CD4-positive, alpha-beta memory T cell (primary cell): ENCODE measurements at places on chromosomes 13 and 19.

GRCh38 chr13:106919638-106920037, 351.7 kb upstream of the ARGLU1 start:
- no peak for DNase-seq

- DNase-seq = no peak
Measured at GRCh38 chr13:77040835-77041234, 13.9 kb upstream of the FBXL3 start.

DNA sequence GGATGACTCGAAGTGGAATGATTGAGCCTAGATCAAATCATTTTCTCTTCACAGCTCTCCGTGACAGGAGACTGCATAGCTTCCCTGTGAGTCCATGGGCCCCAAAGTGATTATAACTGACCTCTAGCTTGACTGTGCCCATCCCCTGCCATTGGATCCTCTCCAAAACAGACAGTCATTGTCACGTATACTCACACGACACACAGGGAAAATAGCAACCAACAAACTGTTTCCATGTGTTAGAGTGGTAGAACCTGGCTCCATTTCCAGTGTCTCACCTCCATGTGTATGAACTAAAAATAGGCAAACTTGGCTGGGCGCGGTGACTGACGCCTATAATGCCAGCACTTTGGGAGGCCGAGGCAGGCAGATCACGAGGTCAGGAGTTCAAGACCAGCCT, 48.8 kb upstream of the NPAS1 start:
- no peak for DNase-seq

GRCh38 chr19:29753934-29754305, 38.9 kb upstream of the C19orf12 start:
- DNase-seq = no peak

DNA sequence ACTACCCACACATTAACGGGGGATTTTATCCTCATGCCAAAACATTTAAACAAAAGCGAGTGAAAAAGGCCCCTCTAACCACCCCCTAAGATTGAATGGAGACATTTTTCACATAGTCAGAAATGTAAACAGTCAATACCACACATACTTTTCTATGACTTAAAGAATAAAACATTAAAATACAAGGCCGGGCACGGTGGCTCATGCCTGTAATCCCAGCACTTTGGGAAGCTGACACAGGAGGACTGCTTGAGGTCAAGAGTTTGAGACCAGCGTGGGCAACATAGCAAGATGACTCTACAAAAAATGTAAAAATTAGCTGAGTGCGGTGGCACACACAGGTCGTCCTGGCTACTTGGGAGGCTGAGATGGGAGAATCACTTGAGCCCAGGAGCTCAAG, 47.3 kb downstream of the MPHOSPH8 start:
- DNase-seq = no peak

DNA sequence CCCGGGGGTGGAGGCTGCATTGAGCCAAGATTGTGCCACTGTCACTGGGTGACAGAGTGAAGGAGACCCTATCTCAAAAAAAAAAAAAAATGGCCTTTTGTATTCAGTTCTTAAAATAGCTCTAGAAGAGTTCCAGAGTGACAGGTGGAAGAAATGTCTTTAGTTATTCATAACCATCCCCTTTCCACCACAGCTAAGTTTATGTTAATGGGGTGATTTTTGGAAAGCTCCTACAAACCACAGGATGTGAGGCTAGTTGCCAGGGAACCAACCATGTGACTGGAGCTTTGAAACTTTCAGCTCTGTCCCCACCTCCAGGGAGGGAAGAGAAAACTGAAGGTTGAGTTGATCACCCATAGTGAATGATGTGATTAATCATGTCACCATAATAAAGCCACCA, 6.9 kb downstream of the ZNF490 start:
- peak; percentile 76 for DNase-seq

DNA sequence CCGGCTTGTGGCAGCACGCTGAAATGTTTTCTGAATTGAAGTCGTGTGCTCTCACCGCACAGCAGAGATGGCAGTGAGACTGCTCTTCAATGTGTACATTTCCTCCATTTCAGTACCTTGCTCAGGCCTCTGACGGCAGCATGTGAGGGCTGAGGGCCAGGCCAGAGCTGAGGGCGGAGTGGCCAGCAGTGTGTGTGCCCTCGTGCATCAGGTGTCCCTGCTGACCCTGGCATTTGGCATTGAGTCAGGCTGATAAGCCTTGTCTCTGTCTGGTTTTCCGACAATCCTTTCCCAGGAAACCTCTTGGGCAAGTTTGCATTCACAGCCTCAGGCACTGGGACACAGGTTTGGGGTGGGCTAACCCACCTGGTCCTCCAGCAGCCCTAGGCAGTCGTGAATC, 62.3 kb downstream of the EFNB2 start:
- DNase-seq = no peak

- DNase-seq = no peak
Measured at GRCh38 chr19:11499890-11500420, 5.7 kb downstream of the ZNF653 start.

DNA sequence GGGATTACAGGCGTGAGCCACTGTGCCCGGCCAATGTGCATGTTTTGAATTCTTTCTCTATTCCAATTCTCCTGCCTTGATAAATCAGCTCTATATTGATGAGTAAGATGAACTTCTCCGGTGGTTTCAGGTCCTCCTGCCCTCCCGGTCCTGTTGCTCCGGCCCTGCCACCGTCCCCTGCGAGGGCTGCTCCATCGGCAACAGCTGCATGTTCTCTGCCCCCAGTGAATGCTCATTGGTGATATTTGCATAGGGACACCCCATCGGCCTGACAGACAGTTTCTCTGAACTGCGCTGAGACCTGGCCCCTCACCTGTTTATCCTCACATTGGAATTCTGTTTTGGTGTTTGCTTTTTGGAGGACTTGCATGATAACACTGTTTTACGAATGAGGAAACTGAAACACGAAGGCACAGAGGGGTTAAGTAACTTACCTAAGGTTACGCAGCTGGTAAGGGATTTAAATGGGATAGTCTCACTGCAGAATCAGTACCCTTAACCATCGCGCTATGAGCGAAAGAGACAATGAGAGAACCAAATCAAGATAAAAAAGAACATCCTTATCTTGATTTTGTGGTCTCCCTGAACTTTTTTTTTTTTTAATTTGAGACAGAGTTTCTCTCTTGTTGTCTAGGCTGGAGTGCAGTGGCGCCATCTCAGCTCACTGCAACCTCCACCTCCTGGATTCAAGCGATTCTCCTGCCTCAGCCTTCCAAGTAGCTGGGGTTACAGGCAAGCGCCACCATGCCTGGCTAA, 32.2 kb downstream of the ZNF557 start:
- peak; percentile 51 for DNase-seq

- DNase-seq = no peak
Measured at GRCh38 chr19:42271861-42272534, 2.9 kb downstream of the CIC start.

- no peak for DNase-seq
Measured at GRCh38 chr13:109415057-109415456, 371.3 kb downstream of the IRS2 start.

- DNase-seq = no peak
Measured at GRCh38 chr19:35119091-35119490, 3.5 kb downstream of the FXYD3 start.

DNA sequence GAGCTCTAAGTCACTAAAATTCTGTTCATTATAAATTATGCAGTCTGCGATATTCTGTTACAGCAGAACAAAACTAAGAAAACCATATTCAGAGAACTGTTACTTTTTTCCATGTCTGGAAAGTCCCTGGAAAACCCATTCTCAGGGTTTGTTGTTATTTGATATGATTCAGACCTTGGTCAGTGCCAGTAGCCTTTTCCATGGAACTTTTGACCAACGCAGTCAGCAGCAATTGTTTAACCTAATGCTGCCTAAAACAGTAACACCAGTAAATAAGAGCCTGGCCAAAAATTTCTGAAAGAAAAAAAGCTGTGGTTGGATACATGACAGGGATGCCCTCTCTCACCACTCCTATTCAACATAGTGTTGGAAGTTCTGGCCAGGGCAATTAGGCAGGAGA, 402.7 kb downstream of the TBC1D4 start:
- no peak for DNase-seq

GRCh38 chr13:62337109-62337880, 921.6 kb upstream of the PCDH20 start:
- no peak for DNase-seq

DNA sequence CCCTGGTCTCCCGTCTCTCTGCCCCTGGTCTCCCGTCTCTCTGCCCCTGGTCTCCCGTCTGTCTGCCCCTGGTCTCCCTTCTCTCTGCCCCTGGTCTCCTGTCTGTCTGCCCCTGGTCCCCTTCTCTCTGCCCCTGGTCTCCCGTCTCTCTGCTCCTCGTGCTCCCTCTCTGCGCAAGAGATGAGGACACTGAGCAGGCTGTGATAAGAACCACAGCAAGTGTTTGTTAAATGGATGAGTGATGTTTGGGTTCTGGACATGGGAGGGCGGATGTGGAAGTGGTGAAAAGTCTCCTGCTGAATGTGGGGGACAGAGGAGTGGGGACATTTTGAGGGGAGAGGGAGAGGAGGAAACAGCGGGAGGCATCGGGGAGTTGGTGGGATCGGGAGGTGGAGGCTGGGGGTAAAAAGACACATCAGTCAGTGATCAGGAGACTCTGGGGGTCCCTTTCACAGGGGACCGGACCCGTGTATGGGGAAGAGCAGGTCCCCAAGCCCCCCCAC, 8.0 kb downstream of the NPAS1 start:
- DNase-seq = no peak

- DNase-seq = no peak
Measured at GRCh38 chr13:24443366-24443765, 69.2 kb downstream of the PARP4 start.

GRCh38 chr13:64164435-64164834, 2748.8 kb upstream of the PCDH20 start:
- no peak for DNase-seq

DNA sequence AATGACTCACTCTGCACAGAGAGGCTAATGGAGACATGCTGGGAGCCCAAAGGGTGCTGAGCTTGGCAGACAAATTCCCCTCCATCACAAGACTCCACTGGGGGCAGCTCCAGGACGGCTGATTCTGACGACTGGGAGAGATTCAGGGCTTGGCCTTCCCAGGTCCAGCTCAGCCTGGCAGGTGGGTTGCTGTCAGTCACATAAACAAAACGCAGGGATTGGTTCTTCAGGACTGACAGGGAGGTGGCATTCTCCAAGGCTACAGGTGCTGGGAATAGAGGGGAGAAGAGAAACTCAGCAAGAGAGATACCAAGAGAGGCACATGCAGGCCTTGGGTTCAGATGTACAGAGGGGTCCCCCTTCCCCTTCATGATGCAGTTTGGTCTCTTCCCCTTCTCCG, 10.7 kb upstream of the ZNF175 start:
- no peak for DNase-seq

DNA sequence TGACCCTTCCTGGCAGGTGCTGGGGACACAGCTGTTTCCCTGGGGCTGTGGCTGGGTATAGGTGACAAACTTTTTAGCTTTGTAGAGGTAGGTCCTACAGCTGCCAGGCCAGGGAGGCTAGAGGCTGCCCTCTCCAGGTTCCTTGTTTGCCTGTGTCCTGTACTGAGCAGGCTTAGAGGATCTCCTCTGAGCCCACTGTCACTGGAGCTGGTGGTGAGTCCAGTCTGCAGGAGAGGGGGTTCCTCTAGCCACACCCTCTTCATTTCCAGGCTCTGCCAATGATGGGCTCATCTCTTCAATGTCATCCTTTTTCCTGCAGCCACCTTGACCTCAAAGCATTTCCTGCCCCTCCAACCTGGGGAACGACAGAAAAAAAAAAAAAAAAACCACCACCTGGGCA, 12.6 kb upstream of the RAB11B start:
- DNase-seq = no peak

GRCh38 chr13:80239571-80240255, 101.2 kb downstream of the SPRY2 start:
- DNase-seq = no peak

GRCh38 chr19:38024992-38025908, 118.2 kb downstream of the SIPA1L3 start:
- no peak for DNase-seq

- no peak for DNase-seq
Measured at GRCh38 chr19:55175117-55175867, 4.8 kb downstream of the SYT5 start.

- no peak for DNase-seq
Measured at GRCh38 chr19:44904426-44904994, 1.1 kb upstream of the APOE start.

DNA sequence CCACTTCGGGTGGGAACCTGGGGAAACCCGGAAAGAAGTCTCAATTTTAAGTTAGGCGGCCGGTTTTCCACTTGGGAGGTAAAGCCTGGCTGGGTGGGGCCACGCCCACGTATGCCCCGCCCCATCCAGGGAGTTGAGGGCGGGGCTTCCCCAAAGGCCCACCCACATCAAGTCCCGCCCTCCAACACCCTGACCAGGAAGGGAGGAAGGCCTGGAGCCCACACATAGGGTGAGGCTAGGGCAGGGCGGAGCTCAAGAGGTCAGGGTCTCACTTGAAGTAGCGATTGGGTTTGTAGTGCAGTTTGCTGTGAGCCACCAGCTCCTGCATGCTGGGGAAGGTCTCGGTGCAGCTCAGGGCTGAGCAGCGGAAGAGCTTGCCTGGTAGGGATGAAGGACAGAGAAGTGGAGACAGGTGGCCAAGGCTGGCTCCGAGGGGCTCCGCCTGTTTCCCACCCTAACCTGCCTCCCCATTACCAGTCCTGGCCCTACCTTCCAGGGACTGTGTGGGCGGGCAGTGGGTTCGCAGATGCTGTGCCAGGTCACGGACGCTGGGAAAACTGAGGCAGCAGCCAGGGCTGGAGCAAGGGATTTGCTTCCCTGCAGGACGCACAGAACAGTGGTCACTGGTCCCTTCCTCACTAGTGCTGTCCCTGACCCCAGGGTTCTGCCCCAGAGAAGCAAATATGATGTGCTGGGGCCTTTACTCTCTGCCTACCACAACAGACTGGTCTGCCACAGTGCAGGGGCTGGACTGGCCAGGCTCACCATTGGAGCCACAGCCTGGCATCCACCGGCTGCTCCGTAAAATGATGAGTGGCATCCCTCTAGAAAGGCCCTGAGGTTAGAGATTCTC, 1.6 kb downstream of the ZNF414 start:
- DNase-seq = no peak

DNA sequence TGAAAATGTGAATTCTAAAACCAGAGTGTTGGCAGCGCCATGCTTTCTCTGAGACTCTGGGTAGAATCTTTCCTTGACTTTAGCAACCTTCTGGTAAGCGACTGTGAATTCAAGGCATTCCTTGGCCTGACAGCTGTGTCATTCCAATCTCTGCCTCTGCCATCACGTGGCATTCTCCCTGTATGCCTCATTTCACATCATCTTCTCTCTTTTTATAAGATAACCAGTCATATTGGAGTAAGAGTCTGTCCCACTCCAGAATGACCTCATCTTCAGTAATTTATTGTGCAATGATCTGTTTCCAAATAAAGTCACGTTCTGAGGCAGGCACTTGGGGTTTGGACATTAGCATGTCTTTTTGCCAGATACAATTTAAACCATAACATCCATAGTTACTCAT, 103.4 kb upstream of the POSTN start:
- DNase-seq = no peak

GRCh38 chr19:5953680-5954213, 24.2 kb downstream of the RANBP3 start:
- DNase-seq = no peak

- DNase-seq = no peak
Measured at GRCh38 chr19:11044431-11044830, 44.8 kb upstream of the LDLR start.
